Activated CD4-positive, CD25-positive, alpha-beta regulatory T cell treated with anti-CD3 and anti-CD28 coated beads, Interleukin-2, amount 50 U/mL, for 16 hours (primary cell): ENCODE measurements at places on chromosomes 3 and 15.

GRCh38 chr15:62732078-62732477 lies 310.5 kb upstream of the TPM1 start:
- DNase-seq: no peak

DNA sequence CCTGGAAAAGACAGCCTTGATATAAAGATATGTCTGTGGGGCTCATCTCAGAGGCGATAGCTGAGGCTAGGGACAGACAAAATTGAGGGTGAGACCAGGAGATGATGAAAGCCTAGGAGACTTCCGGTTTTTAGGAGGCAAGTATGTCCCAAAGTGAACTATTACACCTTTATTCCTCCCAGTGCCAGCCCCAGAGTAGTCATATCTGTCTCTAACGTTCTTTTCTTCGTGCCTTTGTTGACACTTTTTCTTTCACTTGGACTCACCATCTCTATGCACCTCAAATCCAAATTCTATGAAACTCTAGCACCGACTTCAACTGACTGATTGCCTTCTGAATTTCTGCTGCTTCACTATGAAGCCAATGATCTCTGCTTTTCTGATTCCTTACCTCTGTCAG lies 93.8 kb upstream of the RASGRP1 start:
- no peak for DNase-seq

GRCh38 chr3:78905700-78906099 lies 862.1 kb downstream of the ROBO1 start:
- no peak for DNase-seq

GRCh38 chr3:111151438-111151837 lies 79.8 kb downstream of the NECTIN3 start:
- no peak for DNase-seq

DNA sequence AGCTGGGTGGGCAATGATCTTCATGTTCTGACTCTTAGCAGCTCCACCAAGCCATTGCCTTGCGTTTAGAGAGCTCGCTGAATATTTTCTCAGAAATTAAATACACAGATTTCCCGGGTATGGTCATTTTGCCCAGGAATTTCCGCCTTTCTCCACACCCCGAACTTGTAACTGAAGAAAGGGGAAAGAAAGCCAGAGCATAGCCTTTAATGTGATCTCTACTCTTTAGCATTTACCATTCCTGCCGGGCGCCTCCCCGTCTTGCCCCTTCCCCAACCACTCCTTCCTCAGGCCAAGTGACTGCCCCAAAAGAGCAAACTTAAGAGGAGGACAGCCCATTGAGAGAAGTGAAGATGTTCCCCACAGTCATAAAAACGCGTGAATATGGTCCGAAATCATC lies 53.1 kb downstream of the LMCD1 start:
- DNase-seq: no peak

- no peak for DNase-seq
Measured at GRCh38 chr15:41568350-41569017, 9.5 kb downstream of the TYRO3 start.

DNA sequence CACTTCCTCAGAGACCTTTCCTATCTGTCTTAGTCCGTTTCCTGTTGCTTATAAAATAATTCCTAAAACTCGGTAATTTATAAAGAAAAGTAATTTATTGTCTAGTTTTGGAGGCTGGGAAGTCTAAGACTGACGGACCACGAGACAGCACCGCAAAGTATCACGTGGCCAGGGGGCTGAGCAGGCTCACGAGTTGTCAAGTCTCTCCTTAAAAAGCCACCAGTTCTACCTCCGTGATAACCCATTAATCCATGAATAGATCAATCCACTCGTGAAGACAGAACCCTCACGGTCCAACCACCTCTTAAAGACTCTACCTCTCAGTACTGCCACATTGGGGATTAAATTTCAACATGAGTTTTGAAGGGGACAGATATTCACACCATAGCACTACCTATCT lies 821 bp downstream of the LINS1 start:
- DNase-seq: no peak

GRCh38 chr3:53845103-53845880 lies 927 bp downstream of the CHDH start:
- DNase-seq: no peak

DNA sequence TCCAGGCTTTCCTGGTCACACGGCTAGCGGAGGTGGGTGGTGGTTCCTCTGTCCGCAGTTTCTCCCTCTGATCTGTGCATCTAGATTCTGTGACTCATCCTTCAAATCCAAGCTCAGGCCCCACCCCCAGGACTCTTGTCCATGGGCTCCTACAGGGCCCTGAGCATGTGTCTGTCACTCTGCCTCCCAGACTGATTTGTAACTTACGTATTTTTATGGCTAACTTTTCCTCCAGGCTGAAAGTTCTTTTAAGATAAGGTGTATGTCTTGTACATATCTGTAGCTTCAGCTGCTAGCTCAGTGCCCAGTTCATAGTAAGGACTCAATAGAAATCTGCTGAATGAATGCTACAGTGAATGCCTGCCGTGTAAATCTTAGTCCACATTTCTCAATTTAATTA lies 8.0 kb downstream of the ESYT3 start:
- no peak for DNase-seq

DNA sequence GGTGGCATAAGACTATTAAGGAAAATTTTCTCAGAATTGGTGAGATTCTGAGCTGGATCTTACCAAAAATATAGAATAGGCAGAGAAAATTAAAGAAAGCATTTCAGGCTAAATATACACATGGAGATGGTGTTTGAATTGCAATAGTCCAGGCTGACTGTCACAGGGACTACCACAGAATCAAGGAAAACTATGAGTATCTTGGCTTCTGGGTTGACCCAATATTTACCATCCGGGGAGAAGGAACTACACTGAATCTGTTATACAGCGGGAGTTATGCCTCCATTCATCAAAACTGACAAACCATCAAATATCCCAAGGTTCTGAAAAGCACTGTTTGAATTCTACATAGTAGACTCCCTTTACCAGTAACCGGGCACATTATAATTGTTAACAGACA lies 102.2 kb downstream of the TUSC7 start:
- DNase-seq: no peak

- no peak for DNase-seq
Measured at GRCh38 chr3:187919544-187919943, 174.3 kb upstream of the BCL6 start.

DNA sequence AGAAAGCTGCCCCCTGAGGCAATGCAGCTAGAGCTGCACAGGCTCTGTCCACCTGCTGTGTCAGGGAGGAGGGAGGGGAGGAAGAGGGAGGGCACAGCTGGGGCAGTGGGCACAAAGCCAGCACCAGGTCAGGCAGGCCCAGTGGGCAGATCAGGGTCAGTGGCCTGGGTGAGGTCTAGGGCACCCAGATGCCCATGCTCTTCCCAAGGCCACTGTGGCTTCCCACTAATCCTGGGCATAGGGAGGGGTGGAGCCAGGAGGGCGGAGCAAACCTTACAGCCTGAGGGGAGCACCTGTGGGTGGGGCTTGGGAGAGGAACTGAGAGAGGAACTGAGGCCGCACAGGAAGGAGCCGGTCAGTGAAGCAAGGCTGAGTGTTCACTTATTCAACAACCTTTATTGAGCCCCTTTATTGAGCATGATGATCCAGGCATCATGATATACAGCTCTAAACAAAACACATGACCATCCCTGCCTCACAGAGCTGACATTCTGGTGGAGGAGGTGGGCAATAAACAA lies 55.0 kb downstream of the RHCG start:
- no peak for DNase-seq

DNA sequence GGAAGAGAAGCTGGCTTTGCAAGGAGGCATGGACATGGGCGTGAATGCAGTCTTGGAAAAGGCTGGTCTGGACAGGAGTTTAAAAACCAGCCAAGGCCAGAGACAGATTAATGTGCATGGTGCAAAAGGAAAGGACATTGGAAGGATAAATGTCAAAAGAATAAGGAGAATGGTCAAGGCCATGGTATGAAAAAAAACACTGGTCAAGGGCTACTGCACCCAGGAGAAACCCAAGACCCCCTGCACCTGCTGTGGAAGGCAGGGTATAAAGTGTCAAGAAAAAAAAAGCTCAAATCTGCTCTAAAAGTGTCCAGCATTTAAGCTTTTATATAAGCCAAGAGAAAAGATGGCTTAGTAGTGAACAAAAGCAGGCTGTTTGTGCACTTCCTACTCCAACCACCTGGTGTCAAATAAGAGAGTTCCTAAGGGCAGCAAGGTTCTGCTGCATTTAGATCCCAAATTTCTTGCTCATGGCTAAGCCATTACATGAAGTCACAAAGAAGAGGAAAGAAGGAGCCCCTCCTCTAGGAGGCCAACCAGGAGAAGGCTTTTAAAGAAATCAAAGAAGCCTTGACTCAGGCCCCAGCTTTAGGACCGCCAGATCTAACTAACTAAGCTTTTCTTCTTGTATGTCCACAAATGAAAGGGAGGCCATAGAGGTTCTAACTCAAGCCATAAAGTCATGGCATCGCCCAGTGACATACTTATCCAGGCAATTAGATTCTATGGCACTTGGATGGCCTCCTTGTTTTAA lies 16.9 kb downstream of the CCR4 start:
- no peak for DNase-seq

GRCh38 chr3:42935472-42935871 lies 29.5 kb downstream of the ZNF662 start:
- DNase-seq: no peak

DNA sequence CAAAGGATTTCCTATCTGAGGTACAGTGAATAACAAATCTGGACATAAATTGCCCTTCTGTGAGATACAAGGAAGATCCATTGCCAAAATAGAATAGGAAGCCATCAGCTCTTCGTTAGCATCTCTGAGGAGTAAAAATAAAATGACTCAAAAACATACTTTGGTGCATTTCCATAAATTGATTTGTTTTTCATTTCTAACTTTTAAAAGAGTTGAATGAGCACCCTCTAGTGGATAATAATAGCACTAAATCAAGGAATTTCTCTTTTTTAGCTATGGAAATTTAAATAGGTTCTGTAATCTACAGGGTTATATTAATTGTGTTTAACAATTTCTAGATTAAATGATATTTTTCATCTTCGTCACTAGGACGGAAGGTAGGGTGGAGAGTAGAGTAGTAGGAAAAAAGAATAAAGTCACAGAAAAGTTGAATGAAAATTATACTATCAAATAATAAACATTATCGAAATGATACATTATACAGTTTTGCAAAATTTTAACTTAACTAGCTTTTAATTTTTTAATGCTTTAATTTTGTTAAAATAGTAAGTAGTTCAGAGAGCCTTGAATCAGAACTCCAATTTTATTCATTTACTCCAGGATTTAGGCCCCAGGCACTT lies 6.4 kb downstream of the NSUN3 start:
- no peak for DNase-seq
